PC-3 (cell line): ENCODE measurements at places on chromosomes 7 and 10. TPM values are rescaled to one million over a fixed set of nuclear protein-coding genes. Genes with fewer than 3 reads are reported as not detected.

DNA sequence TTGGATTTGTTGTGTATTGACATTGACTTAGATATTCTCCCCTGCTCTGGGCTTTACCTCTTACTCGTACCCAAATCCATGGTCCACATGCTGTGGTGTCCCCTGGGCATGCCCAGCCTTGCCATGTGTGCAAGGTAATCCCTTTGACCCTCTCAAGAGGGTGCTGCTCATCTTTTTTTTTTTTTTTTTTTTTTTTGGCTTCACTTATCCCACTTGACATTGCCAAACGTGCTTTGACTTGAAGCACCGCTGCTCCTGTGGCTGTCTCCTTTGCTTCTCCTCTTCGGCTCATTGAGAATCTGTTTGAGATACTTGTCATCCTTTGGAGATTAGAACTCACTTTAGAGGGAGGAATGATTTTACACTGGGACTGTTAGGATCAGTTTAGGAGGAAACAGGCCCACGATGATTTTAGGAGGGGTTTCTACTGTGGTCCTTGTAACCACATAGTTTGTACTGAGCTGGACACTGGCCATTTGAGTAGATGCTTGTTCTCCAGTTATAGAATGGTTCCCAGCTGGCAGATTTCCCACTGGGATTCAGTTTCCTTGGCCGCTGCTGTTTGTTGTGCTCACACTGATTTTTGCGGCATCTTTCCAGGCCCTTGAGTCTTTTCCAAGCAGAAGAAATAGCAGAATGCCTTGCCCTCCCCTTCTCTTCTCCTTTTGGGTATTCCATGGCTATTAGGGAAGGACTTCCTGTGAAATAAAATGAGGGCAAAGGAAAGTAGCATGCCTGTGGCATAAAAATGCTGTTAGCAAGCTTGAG lies 184.8 kb downstream of the AUTS2 start:
- H3K4me1 ChIP-seq = no peaks in the 10 kb centered on the region
- no peak for DNase-seq
- H3K27ac ChIP-seq = no peak overlapping the region
- no peaks in the 10 kb centered on the region for H3K27me3 ChIP-seq
- H3K36me3 ChIP-seq = no peaks in the 10 kb centered on the region

DNA sequence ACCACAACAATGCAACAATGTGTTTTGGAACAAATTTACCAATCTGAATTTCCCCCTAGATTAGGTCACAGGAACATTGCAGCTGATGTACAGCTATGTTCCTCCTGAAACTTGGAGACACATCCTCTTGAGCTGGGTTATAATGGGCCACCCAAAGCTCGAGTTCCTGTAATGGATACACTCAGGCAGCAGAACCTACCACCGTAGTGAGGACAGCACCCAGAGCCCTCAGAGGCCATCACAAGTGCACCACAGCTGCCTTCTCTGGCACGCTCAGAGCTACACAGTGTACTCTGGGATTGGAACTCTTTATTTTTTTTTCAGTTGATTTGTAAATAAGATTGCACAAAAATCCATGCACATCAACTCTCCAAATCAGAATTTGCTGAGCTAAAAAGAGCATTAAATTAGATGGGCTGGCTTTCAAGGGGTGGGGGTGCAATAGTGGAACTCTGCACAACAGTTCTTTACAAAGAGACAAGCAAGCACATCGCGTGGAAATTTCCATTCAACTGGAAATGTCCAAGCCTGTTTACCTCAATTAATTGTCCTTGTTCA lies 56.7 kb downstream of the EGFR start:
- H3K27me3 ChIP-seq = no peaks in the 10 kb centered on the region
- H3K4me1 ChIP-seq = peaks cover 38% of the 10 kb centered on the region
- DNase-seq = no peak
- H3K27ac ChIP-seq = peak overlapping the region; percentile 97

DNA sequence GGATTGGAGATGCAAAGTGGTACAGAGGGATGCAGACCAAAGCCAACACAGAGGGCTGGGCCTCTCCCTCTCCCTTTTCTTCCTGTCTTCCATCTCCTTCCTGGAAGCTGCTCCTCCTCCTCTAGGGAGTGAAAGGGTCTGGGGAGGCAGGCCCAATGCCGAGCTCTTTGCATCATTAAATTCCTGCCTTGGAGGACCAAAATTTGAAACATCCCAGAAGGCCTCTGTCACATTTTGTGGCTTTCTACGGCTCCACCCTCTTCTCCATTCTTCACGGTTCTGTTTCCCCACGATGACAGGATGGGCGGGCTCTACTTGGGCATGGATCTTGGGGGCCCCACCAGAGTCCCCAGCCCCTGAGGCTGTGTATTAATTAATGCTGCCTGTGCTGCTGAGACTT lies 76.4 kb downstream of the NEURL1 start:
- no peak overlapping the region for H3K27ac ChIP-seq
- peaks cover 16% of the 10 kb centered on the region for H3K4me1 ChIP-seq
- H3K36me3 ChIP-seq = no peaks in the 10 kb centered on the region
- H3K27me3 ChIP-seq = no peaks in the 10 kb centered on the region
- H3K4me3 ChIP-seq = no peak overlapping the region

GRCh38 chr7:128835790-128836641 lies 5.8 kb downstream of the FLNC start:
- no peaks in the 10 kb centered on the region for H3K27me3 ChIP-seq
- H3K36me3 ChIP-seq = peaks cover 14% of the 10 kb centered on the region

DNA sequence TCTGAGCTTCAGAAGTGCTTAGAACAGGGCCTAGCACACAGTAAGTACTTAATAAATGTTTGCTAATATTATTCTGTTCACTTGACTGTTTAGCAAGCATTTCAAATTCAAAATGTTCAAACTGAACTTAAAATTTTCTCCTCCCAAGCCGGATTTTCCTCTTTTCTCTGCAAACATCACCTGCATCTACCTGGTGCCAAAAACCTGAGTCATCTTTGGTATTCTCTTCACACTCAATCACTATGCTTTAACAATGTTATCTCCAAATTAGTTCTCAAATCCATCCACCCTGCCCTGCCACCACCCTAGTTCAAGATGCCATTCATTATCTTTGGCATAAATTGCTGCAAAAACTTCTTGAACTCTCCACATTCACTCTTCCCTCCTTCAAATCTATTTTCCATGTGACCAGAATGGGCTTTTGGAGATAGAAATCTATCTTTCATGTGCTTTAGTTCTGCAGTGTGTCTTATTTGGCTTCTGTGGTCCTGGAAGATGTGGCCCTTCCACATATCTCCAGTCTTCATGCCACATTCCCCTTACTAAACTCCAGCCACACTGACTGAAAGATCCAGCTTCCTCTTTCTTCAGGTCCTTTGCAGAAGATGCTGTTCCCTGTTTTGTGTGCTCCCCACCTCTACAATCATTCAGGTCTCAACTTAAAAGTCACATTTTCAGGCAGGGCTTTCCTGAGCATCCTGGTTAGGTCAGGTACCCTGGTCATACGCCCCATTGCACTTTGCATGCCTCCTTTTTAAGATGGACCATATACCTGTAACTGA lies 2.0 kb downstream of the GGCT start:
- H3K4me3 ChIP-seq = peak overlapping the region; percentile 98
- peak overlapping the region; percentile 19; the same call in 1 of the 2 replicates for H3K27ac ChIP-seq
- peaks cover 36% of the 10 kb centered on the region for H3K4me1 ChIP-seq
- H3K36me3 ChIP-seq = peaks cover 5% of the 10 kb centered on the region
- no peaks in the 10 kb centered on the region for H3K27me3 ChIP-seq
- DNase-seq = peak; percentile 58

- 0 out of 2 replicates have a peak, but pooled peaks cover 4% of the 10 kb centered on the region for H3K4me1 ChIP-seq
- no peak overlapping the region for H3K4me3 ChIP-seq
- no peak for DNase-seq
- H3K36me3 ChIP-seq = no peaks in the 10 kb centered on the region
- no peaks in the 10 kb centered on the region for H3K27me3 ChIP-seq
These were observed 14.6 kb downstream of the RSBN1L start for GRCh38 chr7:77710861-77711260.

GRCh38 chr7:96686305-96686704 lies 23.3 kb downstream of the SEM1 start:
- DNase-seq = no peak
- peaks cover 16% of the 10 kb centered on the region for H3K36me3 ChIP-seq
- H3K27ac ChIP-seq = no peak overlapping the region
- no peaks in the 10 kb centered on the region for H3K27me3 ChIP-seq

ABHD11 gene
- total RNA-seq = 38.6 and 41.4 TPM in 2 replicates

- H3K27me3 ChIP-seq = no peaks in the 10 kb centered on the region
- H3K4me1 ChIP-seq = peaks cover 17% of the 10 kb centered on the region
- H3K4me3 ChIP-seq = peak overlapping the region; percentile 78
- H3K27ac ChIP-seq = no peak overlapping the region
- H3K36me3 ChIP-seq = peaks cover 10% of the 10 kb centered on the region; the same call in 1 of the 2 replicates
These were observed 1.0 kb downstream of the LRCH4 start for GRCh38 chr7:100584683-100585510.

- no peaks in the 10 kb centered on the region for H3K36me3 ChIP-seq
- no peak for DNase-seq
- H3K27ac ChIP-seq = no peak overlapping the region
- H3K4me1 ChIP-seq = no peaks in the 10 kb centered on the region
- no peak overlapping the region for H3K4me3 ChIP-seq
These were observed 304.1 kb upstream of the COBL start for GRCh38 chr7:51620706-51621105.

DNA sequence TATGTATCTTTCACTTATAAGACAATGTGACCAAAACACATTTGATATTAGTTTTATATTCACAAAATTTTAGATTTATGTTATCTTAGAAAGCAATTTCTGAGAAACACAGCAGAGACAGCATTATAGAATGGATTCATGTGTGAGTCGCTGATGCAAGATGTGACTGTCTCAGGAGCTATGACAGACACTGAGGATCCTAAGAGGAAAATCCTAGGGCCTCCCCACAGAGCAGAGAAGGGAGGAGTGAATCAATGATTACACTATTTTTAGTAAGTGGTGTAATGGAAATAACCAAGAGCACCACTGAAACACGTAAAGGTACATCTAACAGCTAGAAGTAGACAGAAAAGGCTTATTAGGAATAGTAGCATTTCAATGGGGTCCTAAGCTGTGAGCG lies 204.0 kb upstream of the PTN start:
- no peaks in the 10 kb centered on the region for H3K4me1 ChIP-seq
- no peaks in the 10 kb centered on the region for H3K36me3 ChIP-seq
- H3K27me3 ChIP-seq = peaks cover 14% of the 10 kb centered on the region; the same call in 1 of the 2 replicates
- no peak overlapping the region for H3K27ac ChIP-seq
- no peak for DNase-seq
- no peak overlapping the region for H3K4me3 ChIP-seq
